ENCODE measurements at places on chromosomes 6 and 20.
A peak's percentile ranks its signal among the peaks of the same experiment; 100 is the strongest.

GRCh38 chr6:24721461-24722215, 2.7 kb upstream of the C6orf62 start:
- no peak for DNase-seq

DNA sequence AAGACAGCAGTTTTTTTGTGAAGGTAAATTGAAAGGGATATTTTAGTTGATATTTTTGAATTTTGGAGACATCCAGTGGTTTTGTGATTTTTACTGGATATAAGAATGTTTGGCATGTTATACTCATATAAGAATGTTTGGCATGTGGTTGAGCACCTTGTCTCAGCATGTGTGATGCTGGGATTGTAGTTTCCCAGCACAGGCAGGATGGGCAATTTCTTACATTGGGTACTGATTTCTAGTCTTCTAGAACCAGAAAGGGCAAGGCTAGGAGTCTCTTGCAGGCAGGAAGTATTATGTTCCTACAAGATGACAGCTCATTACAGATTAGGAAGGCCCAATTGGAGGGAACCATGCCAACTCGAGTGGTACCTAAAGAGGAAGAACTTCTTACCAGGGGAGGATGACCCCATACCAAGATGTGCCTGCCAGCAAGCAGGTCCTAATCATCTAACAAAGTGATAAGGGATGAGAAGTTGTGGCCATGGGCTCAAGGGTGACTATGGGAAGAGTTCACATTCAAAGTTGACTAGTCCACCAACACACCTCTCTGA, 377.8 kb downstream of the UTRN start:
- DNase-seq, result no peak

DNA sequence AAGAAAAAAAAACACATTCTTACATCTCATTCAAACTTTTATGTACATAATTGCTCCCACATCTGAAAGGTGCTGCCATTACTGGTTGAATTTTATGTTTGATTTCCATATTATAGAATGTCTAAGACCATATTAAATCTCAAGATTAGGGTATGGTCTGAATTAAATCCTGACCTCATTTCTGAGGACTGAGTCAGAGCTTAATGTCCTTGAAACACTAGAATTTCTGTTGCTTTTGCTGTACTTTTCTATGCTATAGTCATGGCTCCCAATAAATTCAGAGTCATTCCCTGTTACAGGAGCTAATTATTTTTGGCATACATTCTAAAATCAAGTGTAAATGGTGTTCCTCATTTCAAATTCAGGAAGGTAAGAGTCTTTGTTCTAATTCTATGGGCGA, 285.3 kb upstream of the MANEA start:
- no peak for DNase-seq

DNA sequence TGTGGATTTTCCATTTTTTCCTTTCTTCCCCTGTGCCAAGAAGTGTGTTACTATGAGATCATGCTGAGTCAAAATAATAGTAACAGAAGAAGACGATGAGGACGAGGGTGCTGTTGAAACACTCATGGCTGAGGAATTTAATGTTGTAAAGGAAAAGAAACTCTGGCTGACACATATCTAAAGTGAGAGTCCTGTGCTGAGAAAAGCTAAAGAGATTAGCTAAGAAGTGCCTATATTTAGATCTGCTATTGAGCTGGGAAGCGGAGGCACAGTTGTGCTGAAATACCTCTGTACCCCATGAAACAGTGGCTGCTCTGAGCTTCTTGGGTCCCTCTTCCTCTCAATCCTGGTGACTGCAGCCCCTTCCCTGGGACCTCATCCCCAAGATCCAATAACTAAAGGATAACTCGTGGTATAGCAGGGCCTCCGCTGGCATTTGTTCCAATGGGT, 1.1 kb upstream of the SYTL3 start:
- peak; percentile 56 for DNase-seq

DNA sequence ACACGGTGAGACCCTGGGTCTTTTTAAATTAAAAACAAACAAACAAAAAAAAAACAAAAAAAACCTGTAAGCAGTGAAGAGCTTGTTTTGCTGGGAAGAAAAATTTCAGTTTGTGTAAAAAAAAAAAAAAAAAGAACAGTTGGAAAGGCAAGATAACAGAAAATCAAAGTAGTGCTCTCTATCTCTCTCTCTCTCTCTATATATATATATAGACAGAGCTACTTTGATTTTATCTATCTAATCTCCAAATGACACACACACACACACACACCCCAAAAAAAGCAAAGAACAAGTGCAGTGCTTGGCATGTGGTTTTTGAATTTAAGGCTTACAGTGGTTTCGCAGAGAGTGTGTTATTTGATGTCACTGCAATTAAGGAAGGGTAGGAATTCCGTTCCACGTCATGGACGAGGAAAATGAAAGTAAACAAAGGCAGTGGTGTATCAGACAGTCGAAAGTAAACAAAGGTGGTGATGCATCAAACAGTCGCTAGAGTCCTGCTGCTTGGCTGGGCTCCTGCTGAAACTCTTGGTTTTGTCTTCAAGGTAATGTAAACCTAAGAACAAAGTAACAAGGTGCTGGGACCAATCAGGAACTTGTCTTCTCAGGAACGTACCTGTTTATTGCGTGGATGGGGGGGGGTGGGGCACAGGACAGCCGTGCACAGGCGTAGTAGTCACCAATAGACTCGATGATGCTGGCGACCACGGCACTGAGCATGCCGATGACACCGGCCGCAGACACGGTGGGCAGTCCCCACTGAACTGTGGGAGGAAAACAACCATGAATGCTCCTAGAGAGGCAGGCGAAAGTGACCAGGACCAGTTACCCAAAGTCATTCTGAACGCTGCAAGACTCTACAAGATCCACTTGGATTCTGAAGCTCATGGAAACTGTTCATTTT, 131.8 kb downstream of the SLC23A2 start:
- no peak for DNase-seq

GRCh38 chr6:160356074-160356744, 8.0 kb downstream of the SLC22A3 start:
- no peak for DNase-seq

GRCh38 chr6:125987026-125987617, 782 bp downstream of the TRMT11 start:
- DNase-seq, result no peak

DNA sequence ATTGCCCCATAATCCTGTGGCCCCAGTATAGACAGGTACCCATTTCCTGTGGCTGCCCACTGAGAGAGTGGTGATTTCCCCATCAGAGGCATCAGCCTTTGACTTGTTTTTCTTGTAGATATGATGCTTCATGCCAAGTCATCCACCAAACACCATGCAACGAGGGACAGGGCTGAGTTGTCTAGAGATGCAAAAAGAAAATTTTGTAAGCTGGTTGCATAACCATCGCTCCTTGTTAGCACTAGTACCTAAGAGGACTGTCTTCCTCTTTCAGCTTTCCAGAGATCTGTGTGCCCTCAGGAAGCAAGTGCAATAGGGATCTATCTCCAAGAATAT, 166.8 kb downstream of the BCAS1 start:
- no peak for DNase-seq

DNA sequence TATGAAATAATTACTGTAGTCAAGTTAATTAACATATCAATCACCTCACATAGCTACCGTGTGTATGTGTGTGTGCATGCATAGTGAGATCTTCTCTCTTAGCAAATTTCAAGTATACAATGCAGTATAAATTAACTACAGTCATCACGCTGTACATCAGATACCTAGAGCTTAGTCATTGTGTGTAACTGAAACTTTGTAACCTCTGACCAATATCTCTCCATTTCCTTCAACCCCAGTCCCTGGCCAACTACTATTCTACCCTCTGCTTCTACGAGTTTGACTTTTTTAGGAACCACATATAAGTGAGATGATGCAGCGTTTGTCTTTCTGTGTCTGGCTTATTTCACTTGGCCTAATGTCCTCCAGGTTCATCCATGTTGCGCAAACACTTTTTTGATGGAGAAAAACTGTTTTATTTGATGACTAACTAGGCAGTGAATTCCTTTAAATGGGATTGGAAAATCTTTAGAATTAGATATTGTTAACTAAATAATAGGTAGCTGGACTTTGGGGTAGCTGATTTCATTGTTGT, 459.5 kb downstream of the DHX35 start:
- no peak for DNase-seq

- no peak for DNase-seq
These were observed 2.3 kb upstream of the INSM1 start for GRCh38 chr20:20365480-20366161.

DNA sequence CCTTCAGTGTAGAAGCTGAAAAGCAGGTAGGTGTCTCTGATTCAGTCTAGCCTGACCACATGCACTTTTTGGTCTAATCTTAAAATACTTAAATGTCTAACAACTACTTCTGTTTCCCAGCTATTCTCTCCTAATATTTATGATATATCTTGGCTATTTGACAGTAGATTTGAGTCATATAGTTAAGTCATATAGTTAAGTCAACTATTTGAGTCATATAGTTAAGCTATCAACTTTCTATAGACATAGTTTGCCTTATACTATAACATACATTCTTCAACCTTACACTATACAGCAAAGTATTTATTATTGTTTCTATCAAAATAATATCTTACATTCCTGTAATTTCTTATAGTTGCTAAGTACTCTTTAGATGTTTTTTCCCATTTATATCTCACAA, 110.9 kb downstream of the GMDS start:
- no peak for DNase-seq

DNA sequence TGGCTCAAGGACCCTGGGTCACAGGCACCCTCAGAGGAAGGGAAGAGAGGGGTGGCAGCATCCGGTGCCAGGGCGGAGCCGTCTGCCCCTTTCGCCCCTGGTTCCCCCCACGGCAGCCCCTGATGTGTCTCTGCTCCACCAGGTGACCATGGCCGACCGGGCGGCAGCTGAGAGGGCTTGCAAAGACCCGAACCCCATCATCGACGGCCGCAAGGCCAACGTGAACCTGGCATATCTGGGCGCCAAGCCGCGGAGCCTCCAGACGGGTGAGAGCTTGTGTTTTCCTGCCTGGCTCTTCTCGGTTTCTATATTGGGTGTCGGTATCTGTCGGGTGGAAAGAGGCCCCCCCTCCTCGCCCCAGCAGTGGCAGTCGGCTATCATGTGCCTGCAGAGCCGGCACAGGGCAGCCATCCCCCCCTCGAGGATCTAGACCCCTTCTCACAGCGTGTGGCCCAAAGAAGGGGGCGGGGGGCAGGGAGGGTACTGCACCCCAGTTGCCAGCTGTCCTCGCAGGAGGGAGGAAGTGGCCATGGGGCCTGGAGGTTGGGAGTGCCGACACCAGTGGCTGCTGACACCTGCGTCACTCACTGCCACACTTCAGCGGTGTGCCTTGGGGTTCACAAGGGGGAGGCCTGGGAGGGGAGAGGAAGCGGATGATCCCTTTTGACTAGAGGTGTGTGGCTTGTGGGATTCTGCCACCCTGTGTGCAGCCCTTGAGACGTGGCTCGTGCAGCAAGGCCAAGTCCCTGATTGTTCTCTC, 1.5 kb downstream of the RBM38 start:
- peak; percentile 65 for DNase-seq

- DNase-seq, result no peak
These were observed 1.1 kb upstream of the CLIC1 start for GRCh38 chr6:31737315-31737990.

DNA sequence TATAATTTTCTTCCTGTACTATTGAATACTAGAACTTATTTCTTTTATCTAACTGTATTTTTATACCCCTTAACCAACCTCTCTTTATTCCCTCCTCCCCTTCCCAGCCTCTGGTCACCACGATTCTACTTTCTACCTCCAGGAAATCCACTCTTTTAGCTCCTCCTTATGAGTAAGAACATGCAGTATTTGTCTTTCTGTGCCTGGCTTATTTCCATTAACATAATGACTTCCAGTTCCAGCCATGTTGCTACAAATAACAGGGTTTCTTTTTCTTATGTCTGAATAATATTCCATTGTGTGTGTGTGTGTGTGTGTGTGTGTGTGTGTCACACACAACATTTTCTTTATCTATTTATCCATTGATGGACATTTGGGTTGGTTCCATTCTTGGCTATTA, 152.3 kb upstream of the OLIG3 start:
- no peak for DNase-seq

DNA sequence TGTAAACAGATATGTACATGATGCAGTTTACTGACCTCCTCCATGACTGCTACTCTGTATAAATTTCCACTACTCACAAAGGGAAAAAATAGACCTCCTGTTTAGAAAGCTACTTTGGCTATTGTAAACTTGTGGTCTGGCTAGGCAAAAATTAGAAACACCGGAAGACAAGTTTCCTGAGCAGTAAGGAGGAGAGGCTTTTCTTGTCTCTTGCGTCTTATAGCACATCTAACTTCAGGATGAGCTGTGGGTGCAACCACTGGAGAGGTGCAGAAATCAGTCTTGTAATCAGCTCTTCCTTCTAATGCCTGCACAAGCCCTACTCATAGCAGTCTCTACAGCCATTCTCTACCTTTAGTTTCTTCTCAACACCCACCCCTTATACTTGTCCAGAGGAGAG, 296.5 kb upstream of the SLC35B3 start:
- DNase-seq, result no peak

- DNase-seq, result no peak
These were observed 16.7 kb upstream of the E2F1 start for GRCh38 chr20:33702861-33703260.

DNA sequence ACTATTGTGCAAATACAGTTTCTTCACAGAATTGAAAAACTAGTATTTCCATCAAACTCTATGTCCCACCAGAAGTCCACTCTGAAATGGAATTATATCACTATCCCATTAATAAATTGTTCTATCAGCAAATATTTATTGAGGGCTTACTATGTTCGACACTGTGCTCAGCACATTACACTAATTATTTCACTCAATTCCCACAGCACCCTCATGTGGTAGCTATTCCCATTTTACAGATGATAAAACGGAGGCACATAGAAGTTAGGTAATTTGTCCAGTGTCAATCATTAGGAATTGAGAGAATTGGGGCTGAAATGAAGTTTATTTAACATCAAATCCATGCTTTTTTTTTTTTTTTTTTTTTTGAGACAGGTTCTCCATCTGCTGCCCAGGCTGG, 52.5 kb downstream of the MKKS start:
- DNase-seq, result no peak

GRCh38 chr6:108127826-108128225, 38.0 kb upstream of the NR2E1 start:
- no peak for DNase-seq

DNA sequence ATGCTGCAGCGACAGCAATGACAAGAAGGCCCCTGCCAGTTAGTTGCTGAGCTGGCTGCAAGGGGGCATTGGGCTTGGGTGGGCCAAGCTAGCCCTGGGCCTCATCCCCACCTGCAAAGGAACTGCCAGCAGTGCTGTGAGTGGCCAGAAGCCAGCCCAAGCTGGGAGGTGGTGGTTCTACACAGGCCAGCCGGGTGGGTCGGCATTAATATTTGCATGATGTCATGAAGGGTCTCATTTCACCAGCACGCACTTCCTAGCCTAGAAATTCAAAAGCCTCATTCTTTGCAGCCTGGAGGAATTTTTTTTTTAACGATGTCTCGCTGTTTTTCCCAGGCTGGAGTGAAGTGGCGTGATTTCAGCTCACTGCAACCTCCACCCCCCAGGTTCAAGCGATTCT, 62.0 kb downstream of the IYD start:
- DNase-seq, result no peak

DNA sequence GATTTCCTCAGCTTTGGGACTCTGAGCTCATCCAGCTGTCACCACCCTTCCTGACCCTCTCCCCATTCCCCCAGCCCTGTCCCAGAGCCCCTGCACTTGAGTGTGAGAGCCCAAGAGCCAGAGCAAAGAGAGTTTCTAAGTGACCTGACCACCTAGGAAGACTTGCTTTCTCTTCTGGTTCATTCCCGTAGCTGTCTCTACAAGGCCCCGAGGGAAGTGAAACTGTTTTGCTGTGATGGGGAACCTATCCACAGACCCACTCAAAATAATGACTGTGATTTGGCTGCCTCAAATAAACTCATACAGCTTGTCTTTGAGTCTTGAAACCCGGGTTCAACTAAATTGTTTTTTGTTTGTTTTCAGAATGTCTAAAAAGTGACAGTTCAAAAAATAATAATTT, 74.6 kb upstream of the XRN2 start:
- DNase-seq, result no peak
